ENCODE measurements at places on chromosomes 16 and 17. TPM values are rescaled to one million over a fixed set of nuclear protein-coding genes. Genes with fewer than 3 reads are reported as not detected.

SOX15 gene
- 1.2 TPM for polyA plus RNA-seq

NUP88 gene
- polyA plus RNA-seq = 62.0 TPM

CNGB1 gene
- polyA plus RNA-seq = not detected

IL17C gene
- polyA plus RNA-seq = 0.19 TPM

ADAMTS18 gene
- 2.2 TPM for polyA plus RNA-seq

RHOT2 gene
- 207 TPM for polyA plus RNA-seq

PLXDC1 gene
- 3.5 TPM for polyA plus RNA-seq

KCTD2 gene
- polyA plus RNA-seq = 13.6 TPM

SDR42E2 gene
- not detected for polyA plus RNA-seq

C16orf46 gene
- polyA plus RNA-seq = 0.54 TPM

CCL17 gene
- 0.18 TPM for polyA plus RNA-seq

FOXN1 gene
- 0.16 TPM for polyA plus RNA-seq

COX6A2 gene
- 0.60 TPM for polyA plus RNA-seq

IL21R gene
- 0.43 TPM for polyA plus RNA-seq

ARL4D gene
- polyA plus RNA-seq = 0.45 TPM

FA2H gene
- polyA plus RNA-seq = 12.7 TPM

PRAC1 gene
- not detected for polyA plus RNA-seq

USP43 gene
- polyA plus RNA-seq = 16.1 TPM
